Left cardiac atrium (tissue), 4 donors: ENCODE measurements at places on chromosomes 1 and 21. TPM values are rescaled to one million over a fixed set of nuclear protein-coding genes. Genes with fewer than 3 reads are reported as not detected.

The S100A7A gene
- not detected for total RNA-seq

DNA sequence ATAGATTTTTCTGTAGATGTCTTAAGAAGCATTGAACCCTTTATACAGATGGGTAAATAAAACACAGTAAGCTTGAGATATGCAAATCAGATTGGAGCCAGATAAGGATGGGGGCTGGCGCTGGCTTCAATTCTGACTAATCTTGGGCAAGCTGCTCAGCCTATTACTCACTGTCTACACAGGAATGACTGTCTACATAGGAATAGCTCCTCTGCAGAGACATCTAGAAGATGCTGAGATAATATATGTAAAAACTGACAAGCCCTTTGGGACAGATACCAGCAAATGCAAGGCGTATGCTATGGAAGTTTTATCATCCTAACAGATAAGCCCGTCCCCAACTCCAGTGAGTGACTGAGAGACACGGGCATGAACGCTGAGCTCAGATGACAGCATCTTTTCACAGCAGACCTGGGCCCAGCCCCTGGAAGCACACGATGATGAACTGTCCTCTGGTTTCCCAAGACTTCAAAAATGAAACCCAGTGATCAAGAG lies 1.7 kb downstream of the CLDN14 start:
- DNase-seq, result no peak

The IFFO2 gene
- total RNA-seq, result 3.4 TPM

DNA sequence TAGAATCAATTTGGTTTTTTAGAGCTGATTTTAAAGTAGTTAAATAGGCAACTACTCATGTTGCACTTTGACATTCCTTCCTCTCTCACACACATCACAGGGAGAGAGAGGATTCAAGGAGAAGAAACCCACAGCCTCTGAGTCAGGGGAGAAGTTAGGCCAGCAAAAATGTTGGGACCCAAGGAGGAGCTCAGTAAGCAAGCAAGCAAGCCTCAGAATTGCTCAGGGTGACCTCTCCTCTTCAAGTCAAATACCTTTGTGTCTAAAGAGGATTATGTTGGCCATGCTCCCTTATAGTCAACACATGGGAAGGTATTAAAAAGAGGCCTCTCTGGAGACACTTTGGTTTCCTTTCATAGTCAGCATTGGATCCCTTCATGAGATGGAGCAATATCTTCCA lies 80.5 kb upstream of the WARS2 start:
- no peak for DNase-seq

The S100A3 gene
- total RNA-seq, result 3.3 TPM

DNA sequence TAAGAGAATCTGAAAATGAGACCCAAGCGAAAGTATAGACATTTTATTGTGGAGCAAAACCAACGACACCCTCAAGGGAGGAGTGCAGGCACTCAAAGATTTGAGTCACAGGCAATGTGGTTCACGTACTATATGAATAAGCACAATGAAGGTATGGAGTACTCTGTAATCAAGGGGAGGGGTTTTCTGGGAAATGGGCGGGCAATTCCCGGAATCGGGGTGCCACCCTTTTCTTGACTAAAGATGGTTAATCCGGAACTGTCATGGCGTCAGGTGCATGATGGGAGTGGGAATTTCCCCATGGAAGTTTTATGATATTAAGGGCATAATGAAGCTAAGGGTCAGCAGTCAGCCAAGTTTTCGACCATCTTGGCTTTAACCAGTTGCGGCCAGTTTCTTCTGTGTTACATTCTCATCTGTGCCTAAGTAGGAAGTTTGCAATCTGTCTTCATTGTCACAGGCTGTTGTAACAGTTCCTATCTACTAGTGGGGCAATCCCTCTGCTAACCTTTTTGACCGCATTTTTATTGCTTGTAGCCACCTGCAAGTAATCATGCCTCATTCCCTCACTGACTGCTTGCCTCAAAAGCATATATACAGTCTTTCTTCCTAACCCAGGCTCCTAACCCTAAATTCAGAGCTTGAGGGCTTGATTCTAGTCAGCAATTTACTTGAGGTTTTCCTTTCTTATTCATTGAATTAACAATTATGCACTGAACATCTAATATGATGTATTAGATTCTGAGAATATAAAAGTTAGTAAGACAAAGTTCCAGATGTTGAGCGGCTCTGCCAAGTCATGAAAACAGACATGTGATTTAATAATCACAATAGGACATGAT lies 775 bp upstream of the AIM2 start:
- DNase-seq, result no peak

The SLC6A17 gene
- not detected for total RNA-seq

The SGIP1 gene
- total RNA-seq, result 3.4 TPM

The NBPF14 gene
- 16.9 TPM for total RNA-seq

DNA sequence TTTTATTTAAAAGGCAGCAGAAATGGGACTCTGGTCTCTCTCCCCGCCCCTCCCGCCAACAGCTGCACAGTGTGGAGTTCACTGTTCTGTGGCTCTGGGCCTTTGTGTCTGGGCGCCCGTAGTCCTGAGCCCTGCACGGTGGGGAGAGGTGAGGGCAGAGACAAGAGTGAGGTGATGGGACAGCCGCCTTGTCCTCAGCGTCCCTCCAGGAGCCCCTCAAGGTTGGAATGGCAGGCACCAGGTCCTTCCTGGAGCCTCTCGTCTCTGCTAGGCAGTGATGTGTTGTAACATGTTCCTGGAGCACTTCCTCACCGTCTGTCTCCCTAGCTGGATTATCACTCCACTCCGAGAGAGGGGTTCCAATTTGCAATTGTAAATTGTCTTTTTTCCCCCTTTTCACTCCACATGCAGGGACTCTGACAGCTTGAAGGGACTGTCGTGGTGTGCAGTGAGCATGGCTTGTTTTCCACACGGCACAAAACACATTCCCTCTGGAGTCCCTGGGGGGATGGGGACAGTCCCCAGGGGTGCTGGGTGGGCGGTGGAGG lies 44.6 kb upstream of the C1orf174 start:
- DNase-seq, result no peak

The ZNF436 gene
- 14.2 TPM for total RNA-seq

The DAB1 gene
- total RNA-seq, result 1.8 TPM

- no peak for DNase-seq
Measured at GRCh38 chr1:246304484-246305259, 202.4 kb downstream of the SMYD3 start.

The LINGO4 gene
- total RNA-seq, result not detected
